ENCODE measurements at places on chromosomes 6 and 20.

- DNase-seq = no peak
These were observed 39.7 kb upstream of the CARMIL1 start for GRCh38 chr6:25239498-25239897.

DNA sequence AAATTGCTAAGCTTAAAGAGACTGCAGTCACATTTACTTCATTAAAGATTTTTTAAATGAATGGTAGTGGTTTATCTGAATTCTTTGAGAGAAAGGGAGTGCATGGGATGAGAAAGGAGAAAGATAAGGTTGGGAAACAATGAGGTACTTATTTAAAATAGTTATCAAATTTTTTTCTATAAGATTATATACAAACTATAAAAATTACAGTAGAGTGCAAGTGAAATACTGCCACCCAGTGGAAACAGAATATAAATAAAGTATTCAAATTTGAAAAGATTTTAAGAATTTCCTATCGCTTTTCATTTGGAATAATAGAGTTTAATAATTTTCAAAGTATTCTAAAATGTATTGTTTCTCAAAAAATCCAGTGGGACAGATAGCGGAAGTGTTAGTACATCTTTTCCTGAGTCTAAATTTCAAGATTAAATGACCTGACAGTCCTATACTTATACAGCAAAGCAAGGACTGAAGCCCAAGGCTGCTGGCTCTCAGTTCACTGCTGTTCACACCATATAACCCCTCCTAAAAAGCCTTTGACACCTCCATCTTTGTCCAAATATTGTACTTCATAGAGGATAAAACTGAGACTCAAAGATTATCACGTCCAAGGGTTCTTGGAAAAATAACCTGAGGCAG is 31.1 kb downstream of the EPM2A start:
- no peak for DNase-seq

DNA sequence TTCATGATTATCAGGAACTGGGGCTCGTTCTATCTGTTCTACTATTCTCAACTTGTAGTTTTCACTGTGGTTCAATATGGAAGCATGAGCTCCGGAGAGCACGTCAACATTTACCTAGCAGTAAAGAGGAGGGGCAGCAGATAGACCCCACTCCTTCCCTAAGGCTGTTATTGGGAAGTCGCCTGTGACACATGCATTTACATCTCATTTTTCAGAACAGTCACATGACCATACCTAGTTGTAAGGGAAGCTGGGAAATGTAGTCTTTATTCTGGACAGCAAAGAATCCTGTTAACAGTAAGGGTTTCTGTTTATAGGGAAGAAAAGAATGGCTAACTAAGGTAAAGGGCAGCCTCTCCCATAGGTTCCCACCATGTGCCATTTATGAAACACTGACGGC is 158.3 kb downstream of the ZFP64 start:
- DNase-seq = no peak

DNA sequence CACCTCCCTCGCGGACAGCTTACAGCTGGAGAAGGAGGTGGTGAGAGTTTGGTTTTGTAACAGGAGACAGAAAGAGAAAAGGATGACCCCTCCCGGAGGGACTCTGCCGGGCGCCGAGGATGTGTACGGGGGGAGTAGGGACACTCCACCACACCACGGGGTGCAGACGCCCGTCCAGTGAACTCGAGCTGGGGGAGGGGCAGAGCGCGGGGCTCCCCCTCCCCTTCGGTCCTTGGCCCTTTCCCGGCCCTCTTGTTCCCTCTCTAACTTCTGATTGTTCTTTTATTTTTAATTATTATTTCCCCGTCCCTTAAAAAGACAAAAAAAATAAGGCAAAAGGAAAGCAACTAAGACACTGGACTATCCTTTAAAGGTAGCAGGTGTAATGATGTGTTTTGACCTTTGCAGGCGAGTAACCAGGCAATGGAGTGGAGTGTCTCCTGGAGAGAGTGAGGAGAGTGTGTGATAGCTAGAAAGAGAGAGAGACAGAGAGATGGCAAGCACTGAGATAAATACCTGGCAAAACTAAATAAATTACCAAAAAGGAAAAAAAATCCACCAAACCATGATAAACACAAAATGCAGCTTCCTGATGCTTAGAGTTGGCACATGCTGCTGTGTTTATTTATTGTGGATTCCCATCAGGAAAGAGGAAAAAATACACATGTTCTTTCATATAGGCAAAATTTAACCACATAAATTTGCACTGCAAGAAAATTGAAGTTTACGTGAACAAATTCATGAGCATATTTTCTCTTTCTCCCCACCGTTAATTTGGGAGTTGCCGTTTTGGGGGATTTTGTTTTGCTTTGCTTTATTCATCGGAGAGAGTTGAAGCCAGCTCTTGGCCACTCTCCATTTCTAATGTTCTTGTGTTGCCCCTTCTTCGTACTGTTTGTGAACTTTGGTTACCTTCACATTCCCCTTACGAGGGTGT is 1.9 kb downstream of the POU3F2 start:
- DNase-seq = no peak

DNA sequence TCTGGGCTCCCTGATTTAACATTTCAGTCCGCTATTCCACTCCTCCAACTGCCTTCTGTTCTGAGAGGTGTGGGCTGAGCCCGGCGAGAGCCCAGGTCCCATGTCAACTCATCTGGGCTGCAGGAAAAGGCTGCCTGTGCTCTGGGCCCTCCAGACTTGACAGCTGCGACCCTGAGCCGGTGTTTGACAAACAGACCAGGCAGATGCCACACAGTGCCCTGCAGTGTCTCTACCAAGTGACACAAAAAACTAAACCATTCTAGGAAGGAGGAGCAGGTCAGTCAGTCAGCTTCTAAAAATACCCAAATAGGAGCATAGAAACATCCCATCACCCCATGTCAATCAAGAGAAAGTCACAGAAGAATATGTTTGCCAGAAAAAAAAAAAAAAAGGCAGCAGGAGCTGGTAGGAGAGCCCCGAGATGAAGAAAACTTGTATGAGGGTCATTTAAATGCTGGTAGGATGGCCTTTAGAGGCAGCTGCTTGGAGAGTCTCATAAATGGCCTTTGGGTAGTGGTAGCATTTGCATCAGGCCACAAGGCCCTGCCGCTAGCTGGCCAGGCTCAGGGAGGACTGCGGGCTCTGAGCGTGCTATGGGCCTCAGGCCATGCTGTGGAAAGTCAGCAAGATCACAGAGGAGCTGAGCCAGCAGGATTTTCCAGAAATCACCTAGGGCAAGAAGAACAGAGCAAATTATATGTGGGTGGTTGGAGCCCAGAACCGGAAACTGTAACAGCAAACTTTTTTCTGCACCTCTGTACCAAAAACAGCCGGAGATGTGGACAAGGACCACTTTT is 36.6 kb upstream of the GFOD1 start:
- DNase-seq = no peak

- no peak for DNase-seq
These were observed 34.2 kb upstream of the GFRAL start for GRCh38 chr6:55293116-55293515.

DNA sequence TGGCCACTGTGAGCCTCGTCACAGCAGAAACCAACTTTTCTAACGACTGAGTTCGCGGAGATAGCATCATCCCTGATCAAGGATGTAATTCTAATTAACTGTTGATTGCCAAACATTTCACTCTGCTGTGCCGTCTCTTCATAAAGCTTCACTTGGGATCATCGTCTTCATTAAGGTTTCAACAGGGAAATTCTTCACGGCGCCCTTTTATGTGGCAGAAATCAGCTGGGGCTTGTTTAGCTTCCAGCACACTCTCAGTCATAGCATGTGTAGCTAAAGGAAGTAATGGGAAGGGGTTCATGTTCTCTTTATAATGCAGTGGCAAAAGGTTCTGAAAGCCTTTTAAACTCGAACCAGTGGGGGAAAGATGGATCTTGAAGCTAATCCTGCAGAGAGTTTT is 8.9 kb upstream of the ADRM1 start:
- DNase-seq = no peak

- DNase-seq = no peak
These were observed 142.0 kb downstream of the RNASET2 start for GRCh38 chr6:166814390-166814789.

GRCh38 chr6:3669916-3670315 is 81.6 kb downstream of the PXDC1 start:
- no peak for DNase-seq

- DNase-seq = no peak
These were observed 61.4 kb upstream of the E2F3 start for GRCh38 chr6:20340068-20340848.

- no peak for DNase-seq
These were observed 4.7 kb downstream of the CUL9 start for GRCh38 chr6:43186706-43187105.

GRCh38 chr6:16471222-16471909 is 233.0 kb downstream of the GMPR start:
- DNase-seq = no peak

GRCh38 chr6:15618685-15619084 is 44.1 kb downstream of the DTNBP1 start:
- DNase-seq = no peak

DNA sequence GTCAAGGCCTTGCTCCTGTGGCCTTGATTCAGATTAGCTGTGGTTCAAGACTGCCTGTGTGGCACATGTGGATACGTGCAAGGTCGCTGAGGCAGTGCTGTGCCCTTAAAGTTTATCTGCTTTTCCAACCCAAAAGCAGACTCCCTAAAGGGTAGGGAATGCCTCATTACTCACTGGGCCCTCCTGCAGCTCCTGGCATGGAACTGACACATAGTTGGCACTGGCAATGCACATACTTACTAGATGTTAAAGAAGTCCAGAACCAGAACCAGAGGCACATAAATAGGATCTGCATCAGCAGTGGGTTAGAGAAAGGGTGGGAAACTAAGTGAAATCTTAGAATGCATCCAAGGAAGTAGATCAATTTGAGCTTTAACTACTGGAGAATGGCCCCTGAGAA is 90.6 kb upstream of the MLN start:
- DNase-seq = no peak

- DNase-seq = no peak
These were observed 130.6 kb upstream of the INSM1 start for GRCh38 chr20:20237093-20237959.

- no peak for DNase-seq
These were observed 279.0 kb upstream of the ZFP64 start for GRCh38 chr20:52470561-52470960.

DNA sequence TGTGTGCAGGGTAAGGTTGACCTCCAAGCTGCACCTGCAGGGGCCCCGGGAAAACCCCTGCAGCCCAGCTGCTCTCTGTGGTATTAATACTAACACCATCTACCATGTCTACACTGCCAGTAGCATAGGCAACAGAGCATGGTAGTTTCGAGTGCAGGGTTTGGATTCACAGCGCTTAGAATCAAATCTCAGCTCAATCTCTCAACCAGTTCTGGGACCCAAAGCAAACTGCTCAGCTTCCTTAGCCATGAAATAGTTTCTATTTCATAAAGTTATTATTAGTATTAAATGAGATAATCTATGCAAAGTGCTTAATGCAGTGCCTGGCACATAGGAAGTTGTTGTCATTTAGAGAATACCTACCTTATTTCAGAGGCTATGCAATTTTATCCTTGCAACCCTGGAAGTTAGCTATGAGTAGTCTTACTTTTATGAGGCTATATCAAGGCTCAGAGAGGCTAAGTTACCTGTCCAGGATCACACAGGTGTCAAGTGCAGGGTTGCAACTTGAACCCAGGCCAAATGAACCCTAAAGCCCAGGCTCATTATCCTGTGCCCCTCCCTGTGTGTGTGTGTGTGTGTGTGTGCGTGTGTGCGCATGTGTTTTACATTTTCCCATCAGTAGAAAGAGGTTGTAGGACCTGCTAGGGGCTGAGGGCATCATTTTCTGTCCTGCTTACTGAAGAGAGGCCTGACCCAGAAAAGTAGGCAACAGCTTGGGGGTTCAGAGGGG is 27.6 kb upstream of the MRPS18A start:
- DNase-seq = no peak

DNA sequence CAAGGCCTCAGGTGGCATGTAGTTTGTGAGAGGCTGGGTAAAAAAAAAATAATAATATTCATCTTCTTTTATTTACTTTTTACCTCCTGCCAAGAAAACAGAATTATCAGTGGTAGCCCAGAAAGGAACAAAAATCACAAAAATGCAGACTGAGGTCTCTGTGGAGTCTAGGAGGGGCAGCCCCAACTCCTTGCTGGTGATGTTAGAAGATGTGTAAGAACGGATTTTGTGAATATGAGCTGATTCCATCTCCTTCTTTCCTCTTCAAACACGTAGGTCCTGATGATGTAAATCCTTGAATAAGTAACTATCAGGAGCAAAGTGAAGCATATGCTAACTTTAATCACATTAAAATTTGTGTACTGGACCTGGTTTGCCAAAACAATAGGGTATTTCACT is 226.8 kb downstream of the EYA4 start:
- no peak for DNase-seq

DNA sequence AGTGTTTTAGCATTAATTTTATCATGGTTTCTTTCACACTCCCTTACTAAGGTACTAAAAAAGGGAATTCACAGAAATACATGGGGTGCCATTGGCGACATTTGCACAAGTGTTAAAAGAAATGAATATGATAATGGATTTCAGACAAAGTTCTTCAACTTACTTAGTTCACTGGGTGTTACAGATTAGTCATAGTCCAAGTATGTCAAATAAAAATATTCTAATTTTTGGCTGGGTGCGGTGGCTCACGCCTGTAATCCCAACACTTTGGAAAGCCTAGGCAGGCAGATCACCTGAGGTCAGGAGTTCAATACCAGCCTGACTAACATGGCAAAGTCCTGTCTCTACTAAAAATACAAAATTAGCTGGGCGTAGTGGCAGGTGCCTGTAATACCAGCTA is 286.1 kb upstream of the TFAP2D start:
- no peak for DNase-seq

GRCh38 chr6:30826961-30827342 is 57.4 kb upstream of the DDR1 start:
- no peak for DNase-seq

GRCh38 chr6:26554447-26554696 is 16.2 kb downstream of the HMGN4 start:
- no peak for DNase-seq

- no peak for DNase-seq
These were observed 38.9 kb upstream of the CD2AP start for GRCh38 chr6:47438481-47439347.

DNA sequence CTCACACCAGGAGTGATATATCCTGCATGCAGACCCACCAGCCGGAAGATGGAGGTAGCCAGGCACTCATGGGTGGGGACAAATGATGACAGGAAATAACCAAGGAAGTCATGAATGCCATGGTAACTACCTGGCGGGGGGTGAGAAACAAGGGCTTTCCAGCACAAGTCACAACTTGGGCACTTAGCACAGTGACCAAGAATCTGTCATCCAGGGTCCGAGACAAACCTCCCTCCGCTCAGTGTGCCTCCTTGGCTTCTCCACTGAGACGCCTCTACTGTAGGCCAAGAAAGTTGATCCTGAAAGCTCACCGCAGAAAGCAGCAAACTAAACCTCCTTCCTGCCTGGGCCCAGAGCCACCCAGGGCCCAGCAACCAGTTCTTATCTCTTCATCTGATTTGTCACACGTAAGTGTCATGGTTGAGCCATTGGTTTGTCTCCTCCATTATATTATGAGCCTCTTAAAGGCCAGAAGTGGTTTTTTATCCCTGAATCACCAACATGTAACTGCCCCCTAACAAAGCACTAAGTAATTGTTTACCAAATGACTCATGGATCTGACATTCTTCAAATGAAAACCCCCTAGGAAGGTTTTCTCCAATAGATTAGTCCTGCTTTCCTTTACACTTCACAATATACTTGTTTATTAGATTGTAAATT is 84.3 kb upstream of the TAB2 start:
- no peak for DNase-seq

Data from cortex of kidney (tissue), 1 donor.